ENCODE measurements at places on chromosomes 16 and 17.

DNA sequence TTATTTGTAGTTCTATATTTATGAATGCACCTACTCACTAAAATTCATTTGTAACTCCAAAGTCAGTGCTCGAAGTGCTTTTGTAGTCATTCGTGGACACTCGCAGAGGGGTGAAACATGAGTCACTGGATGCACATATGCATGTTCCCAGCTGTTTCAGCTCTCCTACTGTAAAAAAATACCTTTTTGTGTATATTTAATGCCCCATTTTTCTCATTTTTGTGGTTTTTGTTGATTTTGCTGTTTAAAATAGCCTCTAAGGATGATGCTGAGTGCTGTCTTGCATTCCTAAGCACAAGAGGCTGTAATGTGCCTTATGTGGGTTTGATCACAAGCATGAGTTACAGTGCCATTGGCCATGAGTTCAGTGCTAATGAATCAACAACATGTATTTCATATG lies 30.6 kb downstream of the CENPV start:
- no peak for DNase-seq

DNA sequence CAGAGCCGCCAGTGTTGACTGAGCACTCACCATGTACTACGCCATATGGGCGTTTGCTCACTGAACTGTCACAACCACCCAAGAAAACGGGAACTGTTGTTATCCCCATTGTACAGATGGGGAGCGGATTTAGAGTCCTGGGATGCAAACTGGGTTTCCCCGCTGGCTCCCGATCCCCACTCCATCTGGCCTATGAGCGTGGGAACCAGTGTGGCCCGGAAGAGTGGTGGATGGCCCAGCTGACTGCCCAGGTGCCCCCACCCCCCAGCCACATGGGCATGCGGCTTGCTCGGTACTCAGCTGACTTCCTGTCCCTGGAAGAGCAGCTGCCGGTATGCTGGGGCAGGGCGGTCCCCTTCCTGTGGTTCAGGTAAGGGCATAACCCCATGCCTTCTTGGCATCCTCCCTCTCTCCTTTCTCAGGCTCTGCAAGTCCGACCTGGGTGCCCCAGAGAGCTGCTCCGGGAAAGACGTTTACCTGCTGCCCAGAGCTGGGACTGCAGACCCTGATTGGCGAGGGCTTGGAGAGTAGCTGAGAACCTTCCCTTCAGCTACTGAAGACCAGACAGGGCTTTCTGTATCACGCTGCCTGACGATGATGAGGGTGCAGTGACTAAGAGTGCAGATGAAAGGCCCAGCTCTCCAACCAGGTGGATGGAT lies 16.2 kb downstream of the SOCS3 start:
- DNase-seq, result peak; percentile 60

GRCh38 chr17:42386777-42387657 lies 1.2 kb downstream of the STAT3 start:
- no peak for DNase-seq

GRCh38 chr16:70254965-70255286 lies 3.2 kb upstream of the EXOSC6 start:
- no peak for DNase-seq

DNA sequence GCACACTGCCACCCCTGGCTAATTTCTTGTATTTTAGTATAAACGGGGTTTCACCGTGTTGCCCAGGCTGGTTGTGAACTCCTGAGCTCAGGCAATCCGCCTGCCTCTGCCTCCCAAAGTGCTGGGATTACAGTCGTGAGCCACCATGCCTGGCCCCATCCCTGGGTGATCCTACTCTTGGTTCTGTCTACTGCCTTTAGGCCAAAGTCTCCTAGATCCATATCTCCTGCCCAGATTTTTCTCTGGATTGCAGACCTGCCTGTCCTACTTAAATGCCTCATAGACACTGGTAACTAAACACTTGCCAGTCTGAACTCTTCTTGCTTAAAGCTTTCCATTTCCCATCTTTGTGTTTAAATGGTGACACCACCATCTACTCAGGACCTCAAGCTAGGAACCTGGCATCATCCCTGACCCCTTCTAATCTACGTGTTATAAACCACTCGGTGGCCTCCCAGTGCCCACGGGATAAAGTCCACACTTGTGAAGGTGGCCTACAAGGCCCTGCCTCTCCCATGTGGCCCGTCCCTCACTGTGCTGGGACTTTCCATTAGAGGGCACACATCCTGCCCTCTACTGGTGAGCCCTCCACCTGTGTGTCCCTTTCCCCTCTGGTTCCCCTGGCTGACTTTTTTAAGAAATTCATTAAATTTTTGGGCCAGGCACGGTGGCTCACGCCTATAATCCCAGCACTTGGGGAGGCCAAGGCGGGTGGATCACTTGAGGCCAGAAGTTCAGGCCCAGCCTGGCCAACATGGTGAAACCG lies 51.1 kb downstream of the USP43 start:
- DNase-seq, result no peak

DNA sequence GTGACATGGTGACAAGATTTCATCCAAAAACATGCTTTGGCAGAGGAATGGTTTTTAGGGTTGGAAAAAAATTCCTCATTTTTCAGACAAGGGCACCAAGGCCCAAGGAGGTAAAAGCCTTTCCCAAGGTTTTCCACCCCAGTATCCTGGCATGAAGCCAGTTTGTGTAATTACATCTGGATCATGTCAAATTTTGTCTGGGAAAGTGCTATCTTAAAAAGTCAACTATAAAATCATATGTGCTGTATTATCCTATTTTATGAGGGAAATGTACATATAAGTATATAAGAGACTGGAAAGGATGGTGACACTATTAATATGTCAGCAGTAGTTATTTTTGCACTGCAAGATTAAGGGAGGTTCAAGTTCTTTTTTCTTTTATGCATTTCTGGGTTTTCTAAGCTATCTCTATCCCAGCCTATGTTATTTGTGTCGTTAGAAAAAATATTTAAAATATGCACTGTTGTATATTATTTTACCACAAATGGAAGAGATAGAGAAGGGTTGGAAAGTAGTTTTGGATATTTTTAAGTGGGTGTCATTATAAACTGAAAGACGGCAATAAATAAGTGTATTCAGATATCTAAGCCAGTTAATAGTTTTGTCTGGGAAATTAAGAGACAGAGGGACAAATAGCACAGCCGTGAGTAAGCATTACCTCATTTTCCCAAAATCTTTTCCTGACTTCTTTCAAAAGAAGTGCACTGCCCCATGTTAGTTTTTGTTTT lies 13.5 kb upstream of the FBXO47 start:
- no peak for DNase-seq

DNA sequence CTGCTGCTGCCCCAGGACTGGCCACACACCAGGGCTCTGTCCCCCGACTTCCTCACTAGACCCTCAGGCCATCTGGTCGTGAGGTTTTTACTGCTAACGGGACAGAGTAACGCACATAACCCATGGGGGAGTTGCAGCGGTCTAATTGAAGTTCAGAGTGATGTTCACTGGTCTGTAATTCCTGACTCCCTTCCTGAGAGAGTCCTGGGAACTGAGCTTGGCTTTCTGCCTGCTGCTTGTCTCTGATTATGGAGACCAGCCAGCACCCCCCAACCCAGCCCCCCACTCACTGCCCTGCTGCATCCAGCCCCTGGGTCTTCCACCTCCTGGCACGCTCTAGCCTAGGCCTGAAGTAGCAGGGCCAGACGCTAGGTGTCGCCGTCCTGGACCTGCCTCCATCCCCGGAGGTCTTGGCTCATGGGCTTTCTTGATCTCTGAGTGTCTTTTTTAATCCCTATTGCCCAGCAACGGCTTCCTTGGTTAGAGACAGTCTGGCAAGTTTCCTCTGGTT lies 192.9 kb downstream of the CCDC182 start:
- no peak for DNase-seq

- DNase-seq, result no peak
Observed at GRCh38 chr16:89697161-89697615, 4.3 kb downstream of the SPATA2L start.

DNA sequence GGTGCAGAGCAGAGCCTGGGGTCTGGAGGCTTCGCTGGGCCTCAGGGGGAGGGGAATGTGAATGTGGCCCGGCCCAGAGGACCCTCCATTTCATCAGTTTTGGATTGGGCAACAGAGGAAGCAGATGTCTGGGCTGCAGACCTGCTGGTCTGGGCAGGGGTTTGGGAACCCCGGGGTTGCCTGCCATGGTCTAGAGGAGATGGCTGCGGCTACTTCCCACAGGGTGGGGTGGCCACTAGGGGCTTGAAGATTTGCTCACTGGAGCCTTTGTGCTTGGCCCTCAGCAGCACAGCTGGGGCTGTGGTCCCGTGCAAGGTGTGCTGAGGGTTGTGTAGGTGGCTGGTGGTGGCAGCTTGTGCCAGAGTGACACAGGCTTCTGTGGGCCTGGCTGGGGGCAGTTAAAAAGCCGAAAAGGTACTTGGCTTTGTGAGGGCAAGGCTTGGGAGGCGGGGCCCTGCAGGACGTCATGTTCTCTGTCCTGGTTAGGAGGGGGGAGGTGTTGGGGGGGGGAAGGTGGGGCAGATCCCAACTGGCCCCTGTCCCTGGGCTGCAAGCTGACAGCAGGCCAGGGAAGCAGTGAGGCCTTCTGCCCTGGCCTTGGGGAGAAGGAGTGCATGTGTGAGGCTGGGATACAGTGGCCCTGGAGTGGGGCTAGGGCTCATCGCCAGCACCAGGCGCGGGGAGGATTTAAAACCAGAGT lies 98.0 kb downstream of the KPNA2 start:
- DNase-seq, result no peak

DNA sequence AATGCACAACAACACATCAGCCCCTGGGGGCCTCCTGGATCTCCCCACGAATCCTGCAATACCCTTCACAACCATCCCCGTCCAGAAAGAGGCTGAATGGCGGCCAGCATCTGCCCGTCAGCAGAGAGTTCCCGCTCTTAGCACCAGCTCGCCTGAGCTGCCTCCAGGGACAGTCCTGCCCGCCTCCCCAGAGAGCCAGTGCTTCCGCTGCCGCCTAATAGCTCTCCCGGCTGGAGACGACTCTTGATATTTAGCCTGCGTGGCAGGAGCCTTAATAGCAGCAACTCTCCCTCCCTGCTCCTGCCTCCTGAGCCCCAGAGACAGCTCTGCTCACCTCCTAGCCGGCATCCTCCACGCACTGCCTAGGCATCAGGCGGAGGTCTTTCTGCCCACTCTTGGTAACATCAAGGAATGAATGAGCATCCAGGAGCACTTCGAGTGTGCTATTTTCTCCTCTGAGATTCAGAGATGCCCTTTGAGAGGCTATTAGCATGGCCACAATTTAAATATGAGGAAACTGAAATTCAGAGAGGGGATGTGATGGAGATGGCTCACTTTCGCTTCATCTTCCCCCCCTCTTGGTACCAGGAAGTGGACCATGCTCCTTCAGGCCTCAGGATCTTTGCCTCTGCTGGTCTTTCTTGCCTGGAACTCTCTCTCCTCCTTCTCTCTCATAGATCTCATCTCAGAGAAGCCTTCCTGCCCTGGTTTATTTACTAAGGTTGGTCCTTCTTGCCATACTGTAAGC lies 67.9 kb downstream of the RAI1 start:
- DNase-seq, result no peak

GRCh38 chr17:43662413-43663141 lies 855 bp upstream of the MEOX1 start:
- no peak for DNase-seq

GRCh38 chr16:1972490-1972877 lies 631 bp downstream of the TBL3 start:
- DNase-seq, result no peak

DNA sequence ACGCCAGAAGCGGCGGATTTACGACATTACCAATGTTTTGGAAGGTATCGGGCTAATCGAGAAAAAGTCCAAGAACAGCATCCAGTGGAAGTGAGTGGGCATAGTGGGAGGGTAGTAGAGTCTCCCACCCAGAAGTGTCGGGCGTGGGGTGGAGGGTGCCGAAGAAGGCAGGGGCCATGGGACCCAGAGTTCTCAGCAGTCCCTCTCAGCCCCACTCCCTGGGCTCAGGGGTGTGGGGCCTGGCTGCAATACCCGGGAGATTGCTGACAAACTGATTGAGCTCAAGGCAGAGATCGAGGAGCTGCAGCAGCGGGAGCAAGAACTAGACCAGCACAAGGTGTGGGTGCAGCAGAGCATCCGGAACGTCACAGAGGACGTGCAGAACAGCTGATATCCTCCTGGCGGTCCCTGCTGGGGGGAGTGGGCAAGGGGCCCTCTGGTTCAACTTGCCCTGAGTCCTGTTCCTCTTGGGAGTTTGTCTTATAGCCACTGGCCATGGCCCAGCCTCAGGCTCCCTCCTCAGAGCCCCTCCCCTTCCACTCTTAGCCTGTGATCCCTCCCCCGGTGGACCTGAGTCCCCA lies 916 bp downstream of the E2F4 start:
- DNase-seq, result no peak

- no peak for DNase-seq
Observed at GRCh38 chr17:18226284-18226945, 980 bp downstream of the LLGL1 start.

GRCh38 chr17:30084788-30085187 lies 31.8 kb upstream of the NSRP1 start:
- DNase-seq, result no peak

GRCh38 chr17:35745246-35745645 lies 7.8 kb downstream of the GAS2L2 start:
- DNase-seq, result no peak

GRCh38 chr16:53730693-53731092 lies 26.7 kb downstream of the FTO start:
- no peak for DNase-seq

- DNase-seq, result no peak
Observed at GRCh38 chr16:1831186-1832075, 4.4 kb downstream of the FAHD1 start.

- no peak for DNase-seq
Observed at GRCh38 chr16:4385066-4385788, 13.6 kb downstream of the VASN start.

DNA sequence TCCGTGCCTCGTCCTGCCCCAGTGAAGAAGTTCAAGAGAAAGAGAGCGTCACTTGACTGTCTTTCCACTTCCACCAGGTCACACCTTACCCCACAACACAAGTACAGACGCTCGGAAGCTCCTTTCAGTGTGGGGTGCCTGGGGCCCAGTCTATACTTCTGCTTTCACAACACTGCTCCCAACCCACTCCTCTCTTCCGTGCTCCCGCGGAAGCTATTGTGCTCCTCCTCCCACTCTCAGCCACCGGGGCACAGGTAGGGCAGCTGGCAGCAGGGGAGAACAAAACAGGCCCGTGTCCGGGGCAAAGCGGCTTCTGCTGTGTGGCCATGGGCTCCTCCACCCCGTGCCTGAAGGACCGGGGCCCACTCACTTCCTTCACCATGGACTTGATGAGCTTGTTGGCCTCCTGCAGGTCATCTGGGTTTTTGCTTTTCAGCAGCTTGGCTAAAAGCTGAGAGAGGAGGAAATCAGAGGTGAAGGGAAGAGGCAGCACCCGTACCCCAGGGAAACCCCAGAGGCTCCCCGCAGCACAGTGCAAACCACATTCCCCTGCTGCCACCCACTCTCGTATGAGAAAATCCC lies 18.9 kb downstream of the GGA3 start:
- DNase-seq, result no peak

GRCh38 chr16:68404736-68405345 lies 43.5 kb downstream of the SMPD3 start:
- DNase-seq, result no peak

Measured in stimulated activated CD4-positive, alpha-beta T cell treated with anti-CD3 and anti-CD28 coated beads, Interleukin-15, amount 100 ng/mL, for 1 hour (primary cell).